ENCODE measurements at places on chromosomes 5 and 9.

DNA sequence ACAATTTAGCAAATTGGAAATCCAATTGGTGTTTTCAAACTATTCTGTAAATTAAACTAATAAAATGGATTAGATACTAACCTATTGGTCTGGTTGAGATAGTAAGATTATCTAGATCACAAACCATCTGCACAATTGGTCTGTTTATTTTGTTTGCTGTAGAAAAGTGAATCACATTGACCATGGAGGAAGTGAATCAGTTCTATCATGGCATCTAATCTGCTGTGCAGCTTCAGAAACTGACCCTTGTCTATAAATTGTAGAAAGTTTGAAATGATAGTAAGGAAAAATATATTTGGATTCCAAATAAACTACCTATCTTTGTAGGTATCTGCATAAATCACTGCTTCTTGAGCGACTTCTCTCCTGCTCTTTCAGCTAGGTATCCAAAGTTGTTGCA is 1865.4 kb downstream of the MAT2B start:
- no peak for DNase-seq

- no peak for DNase-seq
Measured at GRCh38 chr5:53071738-53072137, 37.8 kb downstream of the MOCS2 start.

DNA sequence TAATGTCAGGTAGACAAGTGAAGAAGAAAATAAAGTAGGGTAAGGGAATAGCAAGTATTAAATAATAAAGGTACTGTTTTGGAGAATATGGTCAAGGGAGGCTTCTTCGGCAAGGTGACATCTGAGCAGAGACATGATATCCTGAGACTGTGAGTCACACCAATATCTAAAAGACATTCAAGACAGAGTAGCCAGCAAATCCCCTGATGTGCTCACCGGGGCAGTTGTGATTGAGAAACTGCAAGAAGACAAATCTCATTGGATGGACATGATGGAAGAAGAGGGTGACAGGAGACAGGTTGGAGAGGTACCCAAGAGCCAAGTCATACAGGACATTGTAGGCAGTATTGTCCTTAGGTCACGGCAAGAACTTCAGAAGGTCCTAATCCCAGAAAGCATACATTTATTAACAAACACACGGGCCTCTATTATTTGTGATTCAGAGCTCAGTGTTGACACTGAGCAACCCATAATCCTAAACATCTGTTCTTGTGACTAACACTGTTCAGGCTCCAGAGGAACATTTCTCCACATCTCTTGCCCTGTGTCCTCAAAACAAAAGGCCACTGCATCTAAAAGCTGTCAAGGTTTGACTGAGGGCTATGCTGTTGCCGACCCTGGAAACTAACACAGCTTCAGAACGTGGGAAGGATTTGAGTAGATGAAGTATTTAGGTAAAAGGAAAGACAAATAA is 258.7 kb upstream of the CLINT1 start:
- DNase-seq, result no peak

DNA sequence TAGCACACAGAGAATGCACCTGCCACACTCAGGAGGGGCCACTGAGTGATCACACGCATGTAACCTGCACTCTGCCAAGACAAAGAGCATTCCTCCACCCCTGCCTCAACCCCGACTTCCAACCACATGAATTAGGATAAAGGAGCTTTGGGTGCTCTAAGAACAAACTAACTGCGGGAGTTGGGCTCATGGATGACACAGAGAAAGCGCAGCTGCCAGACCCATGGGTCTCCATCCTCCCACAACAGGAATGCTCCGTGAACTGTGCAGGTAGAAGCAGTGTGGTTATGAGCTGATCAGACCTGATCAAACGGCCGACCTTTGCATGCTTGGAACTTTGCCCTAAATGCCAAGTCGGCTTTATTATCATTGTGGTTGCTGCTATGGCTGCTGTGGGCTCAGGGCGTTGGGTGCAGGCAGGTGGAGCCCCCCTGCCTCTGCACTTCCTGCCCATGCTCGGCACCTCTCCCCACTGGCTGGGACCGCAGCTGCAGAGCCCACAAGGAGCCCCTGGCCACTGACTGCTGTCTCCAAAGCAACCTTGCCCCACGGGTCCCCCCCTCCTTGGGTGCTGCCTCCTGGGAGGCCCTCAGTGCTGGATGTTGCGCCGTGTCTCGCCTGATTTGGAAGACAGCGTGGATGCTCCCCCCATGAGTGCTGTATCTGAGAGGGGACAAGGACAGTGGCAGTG is 2.6 kb upstream of the SLC6A3 start:
- no peak for DNase-seq

GRCh38 chr5:39475881-39476842 is 51.4 kb upstream of the DAB2 start:
- DNase-seq, result no peak

DNA sequence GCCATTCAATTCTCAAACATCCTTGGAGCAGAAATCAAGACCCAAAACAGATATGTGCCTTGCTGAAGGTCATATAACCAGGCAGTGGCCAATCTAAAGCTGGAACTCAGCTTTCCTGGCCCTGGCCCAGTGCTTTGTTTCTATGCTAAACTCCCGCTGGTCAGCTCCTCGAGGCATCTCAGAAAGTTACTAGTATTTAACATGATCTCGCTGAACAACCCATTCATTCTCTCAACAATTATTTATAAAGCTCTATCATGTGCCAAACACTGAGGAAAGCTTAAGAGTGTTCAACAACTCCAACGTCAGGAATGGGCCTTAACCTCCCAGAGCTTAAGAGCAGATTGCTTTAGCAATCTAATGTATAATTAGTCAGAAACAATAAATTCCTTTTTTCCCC is 54.0 kb downstream of the FOXD1 start:
- DNase-seq, result no peak

DNA sequence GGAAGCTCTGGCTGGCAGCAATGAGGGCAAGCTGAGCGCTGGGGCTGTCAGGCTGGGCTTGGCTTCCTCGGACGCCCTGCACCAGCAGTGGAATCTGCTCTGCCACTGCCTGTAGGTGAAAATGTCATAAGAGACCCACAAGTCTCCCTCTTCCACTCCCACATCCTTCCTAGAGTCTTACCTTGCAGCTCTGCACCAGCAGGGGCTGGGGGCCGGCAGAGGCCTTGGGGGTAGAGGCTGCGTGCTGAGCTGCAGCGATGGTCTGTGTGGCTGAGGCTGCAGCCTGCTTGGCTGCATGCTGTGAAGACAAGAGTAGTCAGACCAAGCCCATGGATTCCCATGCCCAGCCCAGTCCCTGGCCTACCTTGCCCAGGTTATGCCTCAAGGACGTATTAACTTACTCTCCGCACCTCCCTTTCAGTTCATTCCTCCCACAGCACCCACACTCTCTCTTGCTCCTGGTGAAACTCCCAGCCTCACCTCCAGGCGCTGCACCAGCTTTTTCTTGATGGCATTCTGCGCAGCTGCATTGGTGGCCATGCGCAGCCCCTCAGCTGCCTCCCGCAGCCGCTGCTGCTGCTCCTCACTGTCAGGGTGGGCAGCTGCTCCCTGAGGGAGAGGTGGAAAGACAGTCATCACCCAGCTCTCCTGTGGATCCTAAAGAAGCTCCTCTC is 17.3 kb downstream of the TLN1 start:
- DNase-seq, result no peak

DNA sequence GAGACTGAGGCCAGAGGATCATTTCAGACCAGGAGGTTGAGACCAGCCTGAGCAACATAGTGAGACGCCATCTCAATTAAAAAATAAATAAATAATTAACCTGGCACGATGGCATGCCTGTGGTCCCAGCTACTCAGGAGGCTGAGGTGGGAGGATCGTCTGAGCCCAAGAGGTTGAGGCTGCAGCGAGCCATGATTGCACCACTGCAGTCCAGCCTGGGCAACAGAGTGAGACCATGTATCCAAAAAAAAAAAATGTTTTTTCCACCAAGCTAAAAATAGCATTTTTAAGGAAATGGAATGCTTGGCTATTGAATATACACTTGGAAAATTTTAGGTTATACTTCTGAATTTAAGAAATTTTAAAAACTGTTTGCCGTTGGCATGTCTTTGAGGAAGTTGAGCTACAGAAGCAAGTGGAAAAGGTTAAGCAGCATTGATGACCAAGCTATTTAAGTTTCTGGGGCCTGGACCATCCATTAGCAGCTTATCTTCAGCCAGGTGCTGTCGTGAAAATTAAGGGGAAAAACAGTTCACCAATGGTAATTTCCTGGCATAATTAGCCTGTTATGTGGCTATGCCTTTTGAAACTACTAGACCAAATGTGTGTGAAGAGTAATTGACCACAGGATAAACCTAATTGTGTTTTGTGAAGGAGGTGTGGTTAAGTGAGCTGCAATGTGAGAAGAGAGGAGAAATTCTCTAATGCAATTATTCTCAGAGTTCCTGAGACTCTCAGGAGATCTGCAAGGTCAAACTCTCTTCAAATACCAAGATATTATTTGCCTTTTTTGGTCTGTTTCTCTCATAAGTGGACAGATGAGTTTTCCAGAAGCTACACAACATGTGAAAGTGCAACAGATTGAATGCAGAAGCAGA is 21.0 kb downstream of the F2R start:
- DNase-seq, result no peak

GRCh38 chr5:24320643-24321042 is 324.1 kb downstream of the CDH10 start:
- no peak for DNase-seq

DNA sequence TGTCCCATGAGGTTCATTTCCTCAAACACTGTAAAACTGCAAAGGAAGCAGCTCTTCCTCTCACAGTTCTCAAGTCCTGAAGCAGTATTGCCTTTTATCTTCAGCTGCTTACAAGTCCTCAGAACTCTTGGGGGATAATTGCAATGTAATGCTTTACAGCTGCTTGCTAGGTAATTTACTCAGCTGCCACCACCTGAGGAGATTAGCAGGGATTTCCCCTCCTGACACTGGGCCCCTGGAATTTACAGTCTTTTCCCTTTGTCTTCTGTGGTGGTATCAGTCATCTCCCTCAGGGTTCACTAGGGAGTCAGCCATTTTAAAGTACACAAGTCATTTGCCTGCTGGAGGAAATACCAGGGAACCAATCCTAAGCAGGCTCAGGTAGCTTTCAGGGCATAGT is 754.3 kb upstream of the GRAMD2B start:
- DNase-seq, result no peak

- DNase-seq, result no peak
Measured at GRCh38 chr9:121781701-121782464, 130.4 kb downstream of the DAB2IP start.

DNA sequence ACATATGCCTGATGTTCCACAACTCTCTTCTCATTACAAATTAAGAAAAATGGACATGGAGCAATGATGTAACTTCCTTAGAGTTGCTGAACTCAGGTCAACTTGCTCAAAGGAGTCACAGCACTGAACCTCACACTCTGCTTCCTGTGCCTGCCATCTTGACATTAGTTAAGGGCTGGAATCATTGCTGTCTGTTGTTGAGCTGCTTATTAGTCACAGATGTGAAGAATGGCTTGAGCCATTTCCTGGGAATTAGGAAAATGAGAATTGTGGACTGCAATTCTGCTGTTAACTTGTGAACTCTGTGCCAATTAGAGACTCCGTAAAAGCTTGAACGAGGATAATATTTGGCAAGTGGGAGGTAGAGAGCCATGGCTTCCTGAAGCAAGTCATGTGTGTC is 212.0 kb downstream of the ADAMTS12 start:
- DNase-seq, result no peak

GRCh38 chr9:93587284-93587650 is 10.9 kb downstream of the PHF2 start:
- no peak for DNase-seq

DNA sequence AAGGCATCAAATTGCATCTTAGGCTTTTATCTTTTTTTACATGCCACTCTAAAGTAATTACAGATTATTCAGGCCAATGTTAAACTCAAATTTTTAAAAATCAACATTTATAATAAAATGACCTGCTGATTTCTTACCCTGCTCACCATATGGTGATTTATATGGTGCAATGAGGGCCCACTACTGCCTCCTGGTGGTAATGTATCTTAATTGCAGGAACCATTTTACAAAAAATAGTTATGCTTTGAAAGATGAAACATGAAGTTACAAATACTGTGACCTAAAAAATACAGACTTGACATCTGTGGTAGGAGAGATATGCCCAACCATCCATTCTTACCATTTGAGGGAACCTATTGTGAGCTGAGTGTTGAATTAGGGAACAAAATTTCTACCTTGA is 292.6 kb upstream of the TAS2R1 start:
- DNase-seq, result peak; percentile 15

- peak; percentile 12 for DNase-seq
Measured at GRCh38 chr9:9352877-9353481, 1259.8 kb downstream of the PTPRD start.

- DNase-seq, result no peak
Measured at GRCh38 chr9:79360387-79361347, 211.1 kb upstream of the TLE4 start.

DNA sequence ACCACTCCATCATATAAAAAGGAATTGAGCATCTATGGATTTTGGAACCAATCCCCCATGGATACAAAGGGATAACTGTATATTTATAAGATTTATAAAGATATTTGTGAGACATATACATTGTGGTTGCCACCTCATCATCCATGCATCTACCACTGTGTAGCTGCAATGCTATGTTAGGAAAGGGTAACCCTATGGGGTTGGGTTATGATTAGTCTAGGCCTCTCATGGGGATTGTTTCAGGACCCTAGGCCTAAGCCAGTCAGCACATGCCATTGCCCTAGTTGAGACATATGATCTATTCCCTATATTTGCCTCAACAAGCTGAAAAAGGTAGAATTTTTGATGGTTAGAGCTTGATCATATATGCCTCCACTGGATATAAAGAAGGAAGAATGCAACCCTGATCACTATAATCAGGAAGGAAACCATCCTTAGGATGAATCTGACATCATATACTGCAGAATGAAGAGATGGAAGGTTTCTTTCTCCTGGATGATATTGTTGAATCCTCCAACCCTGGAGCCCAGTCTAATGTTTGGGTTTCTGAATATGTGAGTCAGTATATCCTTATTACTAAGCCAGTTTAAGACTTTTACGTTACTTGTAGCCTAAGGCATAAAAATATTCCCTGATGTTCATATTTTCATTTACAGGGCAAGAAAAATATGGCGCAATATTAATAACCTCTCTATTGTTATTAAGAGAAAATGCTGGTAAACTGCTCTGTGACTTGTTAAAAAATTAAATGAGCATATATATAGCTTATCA is 94.2 kb downstream of the ADAMTS19 start:
- DNase-seq, result no peak

- no peak for DNase-seq
Measured at GRCh38 chr5:175344331-175345195, 99.4 kb downstream of the DRD1 start.

- no peak for DNase-seq
Measured at GRCh38 chr5:69004676-69005075, 89.1 kb upstream of the SLC30A5 start.

- no peak for DNase-seq
Measured at GRCh38 chr5:513216-514100, 10.8 kb downstream of the SLC9A3 start.

DNA sequence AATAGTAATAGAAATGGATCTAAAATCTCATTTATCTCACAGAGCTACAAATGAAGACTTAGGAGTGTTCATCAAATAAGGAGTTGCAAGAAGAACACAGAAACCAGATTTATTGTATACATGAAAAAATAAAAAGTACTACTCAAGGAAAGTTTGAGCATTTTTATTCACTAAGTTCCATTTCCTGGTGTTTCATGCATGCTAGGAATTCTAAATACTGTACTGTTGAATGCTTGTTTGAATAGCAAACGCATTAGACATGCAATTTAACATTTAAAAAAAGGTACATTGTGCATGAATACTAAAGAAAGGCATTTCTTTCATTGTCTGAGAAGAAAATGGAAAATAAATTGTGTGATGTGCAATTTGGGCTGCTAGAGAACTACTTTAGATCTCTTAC is 52.1 kb downstream of the C6 start:
- no peak for DNase-seq

Data from erythroblast (primary cell).